Fibroblast of upper back skin (primary cell): ENCODE measurements at places on chromosomes 13 and 19.

DNA sequence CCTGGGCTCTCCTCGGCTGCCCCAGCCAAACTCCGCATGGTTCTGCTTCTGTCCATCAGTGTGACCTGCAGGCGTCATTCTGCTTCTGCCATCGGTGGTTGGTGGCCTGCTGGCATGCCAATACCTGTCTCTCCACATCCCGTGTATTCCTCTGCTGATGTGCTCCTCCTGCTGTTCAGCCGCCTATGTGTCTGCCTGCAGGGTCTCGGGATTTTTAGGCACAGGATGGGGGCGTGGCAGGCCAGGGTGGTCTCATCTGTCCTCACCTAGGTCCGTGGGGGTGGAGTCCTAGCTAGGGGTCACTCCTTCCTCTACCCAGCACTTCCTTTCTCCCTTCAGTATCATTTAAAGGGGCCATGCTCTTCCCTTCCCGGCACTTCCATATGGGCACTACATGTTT, 33.0 kb upstream of the SGCG start:
- DNase-seq = no peak

DNA sequence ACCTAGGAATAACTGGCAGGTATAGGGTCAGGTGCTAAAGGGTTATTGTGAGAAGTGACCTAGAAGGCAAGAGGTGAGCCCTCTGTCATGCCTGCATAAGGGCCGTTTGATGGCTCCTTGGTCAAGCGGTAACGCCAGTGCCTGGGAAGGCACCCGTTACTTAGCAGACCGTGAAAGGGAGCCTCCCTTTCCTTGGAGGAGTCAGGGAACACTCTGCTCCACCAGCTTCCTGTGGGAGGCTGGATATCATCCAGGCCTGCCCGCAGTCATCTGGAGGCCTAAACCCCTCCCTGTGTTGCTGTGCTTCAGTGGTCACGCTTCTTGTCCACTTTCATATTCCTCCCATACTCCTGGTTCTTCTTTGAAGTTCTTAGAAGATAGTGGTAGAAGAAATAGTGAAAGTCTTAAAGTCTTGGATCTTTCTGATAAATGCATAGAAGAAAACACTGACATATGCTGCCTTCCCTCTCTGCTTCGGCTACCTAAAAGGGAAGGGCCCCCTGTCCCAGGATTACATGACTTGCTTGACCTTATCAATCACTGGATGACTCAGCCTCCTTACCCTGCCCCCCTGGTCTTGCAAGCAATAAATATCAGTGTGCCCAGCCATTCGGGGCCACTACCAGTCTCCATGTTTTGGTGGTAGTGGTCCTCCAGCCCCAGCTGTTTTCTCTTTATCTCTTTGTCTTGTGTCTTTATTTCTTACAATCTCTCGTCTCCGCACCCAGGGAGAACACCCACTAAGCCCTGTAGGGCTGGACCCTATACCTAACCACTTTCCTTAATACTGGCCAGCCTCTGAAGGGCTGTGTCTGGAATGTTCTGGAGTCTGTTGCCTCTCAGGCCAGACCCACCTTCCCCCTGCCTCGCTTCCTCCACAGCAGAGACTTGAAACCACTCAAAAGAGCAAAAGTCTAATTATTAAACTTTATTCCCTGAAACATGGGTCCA, 16.1 kb upstream of the ABCC4 start:
- DNase-seq = no peak

GRCh38 chr19:19417628-19418245, 12.3 kb downstream of the GATAD2A start:
- no peak for DNase-seq

DNA sequence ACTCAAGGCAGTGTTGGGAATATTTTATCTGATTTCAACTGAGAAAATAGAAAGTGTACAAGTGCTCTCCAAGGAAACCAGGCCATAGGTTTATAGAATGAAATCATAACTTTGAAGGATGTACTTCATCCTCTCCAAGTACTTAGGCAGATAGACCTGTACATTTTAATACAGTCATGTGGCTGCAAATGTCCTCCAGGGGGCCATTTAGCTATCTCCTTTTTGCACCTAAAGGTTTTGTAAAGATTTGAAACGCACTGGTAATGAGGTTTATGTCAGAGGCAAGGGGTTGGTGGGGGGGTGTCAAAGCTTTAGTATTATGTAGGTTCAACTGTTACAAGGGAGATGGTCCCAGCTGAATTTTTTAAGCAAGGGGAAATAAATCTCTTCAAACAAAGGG, 364.4 kb downstream of the DCT start:
- no peak for DNase-seq

DNA sequence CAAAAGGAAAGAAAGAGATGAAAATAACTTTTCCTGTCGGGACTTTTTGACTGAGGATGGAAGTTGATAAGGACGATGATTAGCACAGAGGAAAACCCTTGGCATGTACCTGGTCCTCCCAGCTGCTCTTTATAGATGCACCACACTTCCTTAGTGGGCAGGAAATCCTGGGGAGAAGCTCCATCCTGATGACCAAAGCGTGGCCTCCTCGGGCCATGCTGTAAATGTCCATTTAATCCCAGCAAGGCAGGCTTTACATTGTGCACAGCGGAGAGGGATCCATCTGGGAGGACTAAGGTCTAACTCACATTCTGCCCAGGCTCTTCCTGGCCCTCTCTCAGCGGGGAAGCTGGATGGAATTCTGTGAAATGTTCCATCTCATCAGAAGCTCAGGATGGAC, 113.5 kb downstream of the COL4A2 start:
- DNase-seq = no peak

DNA sequence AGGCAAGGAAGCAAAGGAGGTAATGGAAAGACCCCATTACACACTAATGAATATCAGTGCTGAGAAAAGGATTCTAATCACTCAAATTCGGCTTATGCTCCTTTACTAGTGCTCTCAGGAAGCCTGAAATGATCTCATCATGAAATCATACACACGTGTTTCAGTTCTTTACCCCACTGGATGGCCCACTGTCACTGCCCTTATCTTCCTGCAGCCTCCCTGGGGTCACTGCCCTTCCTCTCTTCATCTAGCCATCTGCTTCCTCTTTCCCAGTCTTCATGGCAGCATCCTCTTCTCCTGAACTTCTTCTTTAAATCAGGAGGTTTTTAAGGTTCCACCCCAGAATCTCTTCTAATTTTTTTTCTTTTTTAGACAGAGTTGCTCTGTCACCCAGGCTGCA, 27.9 kb upstream of the EEF1AKMT1 start:
- DNase-seq = no peak
